ENCODE measurements at places on chromosomes 2 and 18.
A peak's percentile ranks its signal among the peaks of the same experiment; 100 is the strongest.

- DNase-seq = no peak
Observed at GRCh38 chr2:217307023-217307422, 447.2 kb upstream of the TNP1 start.

DNA sequence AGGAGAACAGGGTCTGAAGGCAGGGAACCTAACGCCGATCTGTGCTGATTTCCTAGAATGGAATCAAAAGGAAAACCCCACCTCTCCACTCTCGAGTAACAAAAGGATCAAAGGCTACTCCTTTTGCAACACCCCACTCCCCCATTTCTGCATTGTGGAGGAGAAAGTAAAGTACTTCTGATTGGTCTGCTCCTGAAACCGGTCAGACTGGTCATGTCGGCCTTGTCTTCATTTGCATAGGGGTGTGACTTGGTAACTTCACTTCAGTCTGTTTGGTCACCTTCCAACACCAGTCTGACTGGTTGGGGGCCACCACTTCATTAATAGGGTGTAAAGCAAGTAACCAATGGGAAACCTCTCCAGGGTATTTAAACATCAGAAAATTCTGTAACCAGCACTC is 771.9 kb downstream of the ERBB4 start:
- DNase-seq = no peak

DNA sequence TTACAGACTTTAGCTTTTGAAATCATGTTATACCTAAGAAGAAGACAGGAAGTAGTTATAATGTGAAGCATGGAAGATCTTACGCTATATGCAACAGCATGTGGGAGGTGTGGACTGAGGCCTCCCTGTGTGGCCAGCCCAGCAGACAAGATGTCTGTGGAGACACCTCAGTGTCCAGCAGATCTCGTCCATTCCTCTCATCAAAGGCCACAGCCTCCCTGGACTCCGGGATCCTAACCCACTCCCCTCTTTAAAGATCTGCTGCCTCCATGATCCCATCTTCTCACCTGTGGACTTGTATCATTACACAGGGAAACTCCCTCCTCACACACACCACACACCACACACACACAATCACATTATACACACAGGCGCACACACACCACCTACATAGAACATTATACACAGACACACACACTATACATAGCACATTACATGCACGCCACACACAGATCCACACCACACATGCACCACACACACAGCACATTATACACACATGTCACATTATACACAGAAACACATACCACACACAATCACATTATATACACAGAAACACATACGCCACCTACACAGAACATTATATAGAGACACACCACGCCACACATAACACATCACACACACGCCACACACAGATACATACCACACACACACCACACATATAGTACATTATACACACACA is 89.5 kb downstream of the PXDN start:
- DNase-seq = no peak

GRCh38 chr2:75792146-75792545 is 81.4 kb upstream of the GCFC2 start:
- no peak for DNase-seq

DNA sequence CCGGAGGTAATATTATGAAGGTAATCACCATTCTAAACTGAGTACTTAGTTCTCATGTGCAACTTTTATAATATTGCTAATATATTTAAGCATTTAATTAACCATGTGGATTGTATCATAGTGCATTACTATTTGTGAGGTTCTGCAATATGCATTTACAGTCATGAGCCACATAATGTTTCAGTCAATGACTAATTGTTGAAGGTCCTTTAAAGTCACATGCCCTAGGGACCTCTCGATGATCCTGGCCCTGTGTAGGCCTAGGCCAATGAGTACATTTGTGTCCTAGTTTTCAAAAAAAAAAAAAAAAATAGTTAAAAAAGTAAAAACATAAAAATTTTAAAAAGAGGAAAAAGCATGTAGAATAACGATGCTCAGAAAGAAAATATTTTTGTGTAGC is 298.0 kb downstream of the DSEL start:
- no peak for DNase-seq

DNA sequence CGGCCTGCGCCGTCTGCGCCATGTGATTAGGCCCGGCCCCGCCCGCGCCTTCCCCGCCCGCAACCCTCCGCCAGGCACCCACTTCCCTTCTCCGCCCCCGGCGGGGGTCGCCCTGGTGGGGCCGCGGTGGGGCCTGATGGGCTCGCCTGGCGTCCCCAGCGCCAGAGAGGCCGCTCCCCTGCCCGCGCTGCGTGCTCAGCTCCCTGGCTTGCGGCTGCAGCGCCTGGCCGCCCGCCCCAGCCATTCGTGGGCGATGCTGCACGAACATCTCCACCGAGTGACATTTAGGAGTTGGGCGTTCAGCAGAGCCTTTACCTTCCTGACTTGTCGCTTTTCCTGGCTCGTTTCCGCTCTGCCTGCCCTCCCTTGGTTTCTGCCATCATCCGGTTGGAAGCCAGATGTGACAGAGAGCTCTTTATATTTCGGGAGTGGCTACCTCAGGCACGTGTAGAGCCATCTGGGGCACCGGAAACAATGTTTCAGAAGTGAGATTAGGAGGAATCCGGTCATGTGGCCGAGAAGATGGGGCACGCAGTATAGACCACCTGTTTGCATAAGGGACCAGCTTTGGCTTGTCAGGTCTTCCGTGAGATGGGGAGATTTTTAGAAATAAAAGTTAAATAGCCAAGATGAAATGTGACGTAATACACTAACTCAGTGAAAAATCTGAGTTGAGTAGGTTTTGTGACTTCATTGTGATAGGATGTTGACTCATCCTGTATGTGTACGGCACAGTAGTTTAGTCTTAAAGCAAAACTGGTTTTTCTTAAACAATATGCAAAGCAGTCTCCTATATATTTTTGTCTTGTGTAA is 1.2 kb downstream of the GLS start:
- peak; percentile 80 for DNase-seq

DNA sequence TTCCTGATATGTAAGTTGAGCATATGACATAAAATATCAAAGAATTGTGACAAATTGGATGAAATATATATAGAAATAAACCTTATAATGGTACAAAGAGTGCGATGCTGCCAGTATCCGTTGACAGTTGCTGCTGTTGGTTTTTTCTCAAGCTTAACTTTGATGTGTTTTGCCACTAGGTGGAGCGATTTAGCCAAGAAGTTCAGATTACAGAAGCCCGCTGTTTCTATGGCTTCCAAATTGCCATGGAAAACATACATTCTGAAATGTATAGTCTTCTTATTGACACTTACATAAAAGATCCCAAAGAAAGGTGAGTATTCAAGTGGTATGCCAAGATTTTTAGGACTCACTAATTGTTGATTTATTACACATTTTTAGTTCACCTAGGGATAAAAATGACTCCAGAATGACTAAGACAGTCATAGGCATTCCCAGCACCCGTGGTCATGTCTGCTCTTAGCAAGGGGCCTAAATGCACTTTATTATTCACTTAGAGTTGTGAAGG is 2.1 kb downstream of the RRM2 start:
- peak; percentile 41 for DNase-seq

DNA sequence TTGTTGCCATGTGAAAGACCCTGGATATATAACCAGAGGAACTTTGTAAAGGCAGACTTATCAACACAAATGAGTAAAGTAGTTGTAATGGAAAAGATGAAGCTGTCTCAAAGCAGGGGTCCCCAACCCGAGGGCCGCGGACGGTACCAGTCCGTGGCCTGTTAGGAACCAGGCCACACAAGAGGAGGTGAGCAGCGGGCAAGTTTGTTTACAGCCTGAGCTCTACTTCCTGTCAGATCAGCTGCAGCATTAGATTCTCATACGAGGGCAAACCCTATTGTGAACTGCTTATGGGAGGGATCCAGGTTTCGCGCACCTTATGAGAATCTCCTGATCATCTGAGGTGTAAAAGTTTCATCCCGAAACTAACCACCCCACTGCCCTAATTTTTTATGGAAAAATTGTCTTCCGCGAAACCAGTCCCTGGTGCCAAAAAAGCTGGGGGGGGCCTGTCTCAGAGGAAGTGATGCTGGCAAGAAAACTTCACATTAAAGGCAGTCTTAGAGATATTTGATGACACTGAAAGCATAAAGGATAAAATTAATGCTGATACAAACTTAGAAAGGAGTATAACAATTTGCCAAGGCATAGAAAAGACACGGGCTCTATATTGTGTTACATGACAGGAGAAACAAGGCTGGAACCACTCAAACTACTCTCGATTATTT is 57.5 kb upstream of the MSTN start:
- no peak for DNase-seq

DNA sequence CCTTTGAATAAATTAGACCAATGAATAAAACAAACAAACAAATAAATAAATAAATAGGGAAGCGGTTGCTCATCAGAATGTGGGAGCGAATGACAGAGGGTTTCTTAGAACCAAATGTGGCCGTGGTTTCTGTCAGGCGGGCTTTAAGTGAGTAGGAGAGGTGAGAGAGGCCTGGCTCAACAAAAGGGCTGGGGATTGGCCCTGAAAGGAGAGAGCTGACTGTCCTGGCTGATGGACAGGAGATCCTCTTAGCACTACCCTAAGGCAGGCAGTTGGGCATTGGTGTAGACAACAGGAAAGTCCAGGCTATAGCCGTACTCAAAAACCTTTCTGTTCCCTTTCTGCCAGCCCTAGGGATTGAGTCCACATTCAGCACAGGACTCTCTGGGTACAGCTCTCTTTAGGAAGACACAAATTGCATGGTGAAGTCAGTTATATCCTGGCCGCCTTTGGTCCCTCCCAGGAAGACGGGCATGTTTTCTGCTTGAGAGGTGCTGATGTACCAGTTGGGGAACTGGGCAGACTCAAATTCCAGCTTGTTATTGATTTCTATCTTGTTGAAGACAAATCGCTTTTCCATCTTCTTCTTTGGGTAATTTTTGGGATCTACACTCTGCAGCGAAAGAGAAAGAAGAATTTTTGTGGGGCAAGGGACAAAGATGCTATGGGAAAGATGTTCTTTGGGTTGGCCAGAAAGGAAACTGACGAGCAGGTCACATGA is 6.5 kb downstream of the IL1B start:
- DNase-seq = no peak

DNA sequence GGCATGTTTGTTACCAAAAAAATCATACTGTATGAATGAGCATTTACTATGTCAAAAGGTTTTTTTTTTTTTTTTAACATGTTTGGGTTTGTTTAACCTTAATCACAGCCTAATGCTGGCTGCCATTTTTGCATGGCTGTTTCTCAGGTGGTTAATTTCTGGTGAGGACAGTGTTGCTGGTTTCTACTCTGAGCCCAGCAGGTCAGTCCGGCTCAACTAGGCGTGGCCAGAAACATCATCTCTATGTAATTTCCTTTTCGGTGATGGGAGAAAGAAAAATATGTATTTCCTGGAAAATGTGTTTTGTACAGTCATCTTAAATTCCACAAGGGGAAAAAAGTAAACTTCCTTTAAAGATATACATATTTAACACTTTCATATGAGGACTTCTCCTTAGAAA is 24.9 kb upstream of the BZW1 start:
- DNase-seq = no peak

GRCh38 chr2:195390686-195391321 is 266.2 kb upstream of the SLC39A10 start:
- DNase-seq = no peak

GRCh38 chr2:2182551-2183071 is 148.5 kb downstream of the MYT1L start:
- DNase-seq = no peak

DNA sequence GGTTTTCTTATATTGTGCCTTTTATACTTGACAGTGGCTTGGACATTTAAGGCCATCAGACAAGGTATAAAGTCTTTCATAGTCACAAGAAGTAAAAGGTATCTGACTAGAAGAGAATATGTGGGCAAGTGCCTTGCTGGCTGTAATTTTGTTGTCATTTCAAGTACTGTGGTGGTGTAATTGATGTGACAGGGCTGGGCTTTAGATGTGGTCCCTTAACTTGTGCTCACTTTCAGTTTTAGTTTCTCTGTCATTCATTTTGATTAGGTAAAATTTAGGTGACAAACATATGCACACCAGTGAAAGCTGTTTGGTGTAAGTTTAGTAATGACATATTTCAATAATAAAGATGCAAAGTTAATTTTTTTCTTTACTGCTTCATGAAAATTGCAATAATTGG is 31.2 kb upstream of the TBR1 start:
- no peak for DNase-seq

DNA sequence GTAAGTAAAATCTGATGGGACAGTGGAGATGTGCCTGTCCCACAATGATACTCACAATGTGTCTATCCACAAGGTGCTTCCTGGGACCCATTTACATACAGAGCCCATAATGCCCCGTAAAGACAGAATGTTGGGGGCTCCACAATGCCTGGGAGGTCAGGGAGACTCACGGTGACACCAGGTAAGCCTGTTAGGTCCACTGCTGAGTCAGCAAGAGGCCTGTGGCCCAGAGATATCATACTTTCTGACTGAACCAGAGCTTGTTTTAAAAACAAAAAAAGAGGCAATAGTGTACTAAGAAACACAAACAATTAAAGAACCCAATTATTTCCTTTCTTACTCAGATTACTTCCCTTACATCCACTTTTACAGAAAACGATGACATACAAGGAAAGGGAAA is 771.1 kb upstream of the ID2 start:
- no peak for DNase-seq

DNA sequence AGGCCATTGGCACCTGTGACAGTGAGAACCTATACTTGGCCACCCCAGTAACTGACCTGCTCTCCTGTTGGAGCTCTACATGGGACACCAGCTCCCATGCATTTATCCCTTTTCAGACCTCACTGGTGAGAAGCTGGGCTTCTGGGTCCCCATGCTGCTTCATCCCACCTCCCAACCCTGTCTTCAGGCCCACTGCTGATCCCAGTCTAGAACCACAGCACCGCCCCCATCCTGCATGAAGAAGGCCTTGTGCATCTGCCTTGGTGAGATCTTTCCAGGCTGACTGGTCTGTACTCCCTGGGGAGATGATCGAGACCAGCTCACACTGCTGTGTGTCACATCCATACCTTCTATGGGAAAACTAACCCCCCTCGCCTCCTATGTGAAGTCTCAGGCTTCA is 22.7 kb downstream of the TTC32 start:
- DNase-seq = no peak

DNA sequence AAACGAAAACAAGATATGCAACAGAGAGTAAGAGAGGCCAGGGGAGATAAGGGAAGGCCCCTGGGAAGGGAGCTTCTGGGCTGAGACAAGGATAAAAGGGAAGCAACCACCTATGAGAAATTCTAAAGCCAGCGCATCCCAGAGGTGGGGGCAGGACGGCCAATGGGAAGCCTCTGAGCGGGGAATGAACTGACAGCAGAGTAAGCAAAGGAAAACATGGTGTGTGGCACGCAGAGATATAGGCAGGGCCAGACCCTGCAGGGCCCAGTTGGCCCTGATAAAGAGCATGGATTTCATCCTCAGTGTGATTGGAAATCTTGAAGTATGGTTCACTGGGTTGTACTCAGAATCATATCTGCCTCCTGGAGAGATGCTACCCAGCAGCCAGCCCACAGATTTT is 78.7 kb downstream of the IRS1 start:
- no peak for DNase-seq

DNA sequence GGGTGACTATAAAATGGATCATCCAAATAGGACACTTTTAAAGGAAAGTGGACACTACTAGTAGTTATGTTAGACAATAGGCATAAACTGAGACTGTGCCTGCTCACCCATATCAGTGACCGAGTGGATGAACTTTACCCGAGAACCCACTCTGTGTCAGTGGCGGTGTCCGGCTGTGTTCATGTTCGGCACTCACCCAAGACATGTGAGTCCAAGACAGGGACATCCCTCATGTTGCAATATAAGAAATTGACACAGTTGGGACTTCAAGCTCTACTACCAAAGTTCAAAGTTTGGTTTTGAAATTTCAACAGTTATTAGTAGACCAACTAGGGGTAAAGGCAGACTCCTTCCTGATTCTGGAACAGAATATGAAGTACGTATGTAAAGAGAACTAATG is 326.3 kb upstream of the TNP1 start:
- no peak for DNase-seq

Data from DMS 273 treated with DMSO at 0.1 percent for 48 hours (cell line).